ENCODE measurements at places on chromosomes 1 and 21.

DNA sequence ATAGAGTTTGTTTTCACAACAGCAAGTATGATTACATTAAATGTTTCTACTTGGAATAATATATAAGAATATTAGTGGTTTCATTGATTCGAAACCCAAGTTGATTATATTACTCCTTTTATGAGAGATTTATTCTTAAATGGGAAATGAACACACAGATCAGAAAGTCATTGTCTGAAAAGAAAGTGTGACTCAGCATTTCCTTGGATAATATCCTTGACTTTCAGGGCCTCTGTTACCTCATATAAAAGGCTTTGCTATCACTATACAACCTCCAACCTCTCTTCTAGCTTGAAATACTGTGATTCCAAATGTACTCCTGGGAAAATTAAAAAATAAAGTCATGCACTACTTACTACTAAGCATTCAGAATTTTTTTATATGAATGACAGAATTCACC lies 295.3 kb upstream of the LYPLAL1 start:
- no peak for DNase-seq

DNA sequence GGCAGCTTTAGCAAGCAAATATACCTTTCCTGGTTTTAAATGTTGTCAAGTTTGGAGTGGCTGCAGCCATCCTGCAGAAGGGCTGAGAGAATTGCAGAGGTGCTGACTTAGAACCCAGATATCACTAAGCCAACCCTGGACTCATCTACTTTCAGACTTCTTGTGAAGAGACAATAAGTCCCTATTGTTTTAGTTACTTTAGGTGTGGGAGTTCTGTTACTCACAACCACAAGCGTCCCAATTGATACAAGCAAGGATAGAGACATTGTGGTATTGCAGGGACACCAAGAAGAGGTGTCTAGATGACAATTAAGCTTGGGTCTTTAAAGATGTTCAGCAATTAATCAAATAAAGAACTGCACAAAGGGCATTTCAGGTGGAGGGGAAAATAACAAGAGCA lies 8.8 kb upstream of the ETV3 start:
- no peak for DNase-seq

GRCh38 chr1:229131243-229132105 lies 139.4 kb upstream of the RAB4A start:
- DNase-seq = no peak

DNA sequence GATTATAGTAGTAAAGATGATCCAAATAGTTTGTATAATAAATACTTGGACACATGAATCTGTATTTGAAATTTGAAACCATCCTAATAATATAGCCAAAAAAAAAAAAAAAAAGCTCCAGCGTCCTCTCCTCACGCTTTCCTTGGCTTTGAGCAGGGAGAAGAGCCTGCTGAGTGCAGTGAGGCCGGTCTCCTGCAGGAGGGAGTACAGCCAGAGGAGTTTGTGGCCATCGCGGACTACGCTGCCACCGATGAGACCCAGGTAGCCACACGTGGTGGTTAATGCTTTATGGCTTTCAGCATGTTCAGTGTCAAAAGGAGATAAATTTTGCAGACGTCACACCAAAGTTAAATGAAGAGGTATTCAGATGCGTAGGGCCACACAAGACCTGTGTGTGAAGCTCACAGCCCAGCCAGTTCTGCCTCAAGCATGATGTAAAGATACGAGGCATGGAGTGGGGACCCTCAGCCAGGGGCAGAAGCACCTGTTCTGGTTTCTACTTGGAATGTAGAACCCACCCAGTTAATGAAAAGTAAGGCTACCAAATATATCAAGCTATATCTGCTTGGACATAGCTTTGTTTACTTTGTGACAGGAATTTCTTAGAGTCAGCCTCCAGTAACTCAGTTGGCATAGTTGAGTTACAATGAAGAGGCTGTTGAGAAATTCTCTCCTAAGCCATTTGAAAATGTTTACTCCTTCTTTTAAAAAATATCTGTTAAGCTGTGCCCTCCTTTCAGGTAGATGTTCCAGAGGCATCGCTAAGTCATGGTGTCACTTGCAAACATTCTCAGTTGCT lies 8.1 kb downstream of the PRMT2 start:
- no peak for DNase-seq

All from stimulated activated CD4-positive, alpha-beta T cell treated with anti-CD3 and anti-CD28 coated beads, Interleukin-1b, Interleukin-23, amount 100 ng/mL, for 24 hours (primary cell).